ENCODE measurements at places on chromosomes 5 and 9.

DNA sequence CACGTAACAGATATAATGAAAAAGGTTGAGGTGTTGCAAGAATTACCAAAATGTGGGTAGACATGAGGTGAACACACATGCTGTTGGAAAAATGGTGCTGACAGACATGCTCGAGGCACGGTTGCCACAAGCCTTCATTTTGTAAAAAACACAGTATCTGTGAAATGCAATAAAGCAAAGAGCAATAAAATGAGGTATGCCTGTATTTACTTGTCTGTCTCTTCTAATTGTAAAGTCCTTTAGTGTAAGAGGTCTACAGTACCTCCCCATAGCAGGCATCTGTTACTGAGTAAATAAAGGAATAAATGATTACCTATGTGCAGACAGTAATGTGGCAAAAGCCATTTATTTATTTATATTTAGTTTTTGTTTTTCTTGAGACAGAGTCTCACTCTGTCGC lies 3.0 kb upstream of the CAST start:
- no peak for DNase-seq

- DNase-seq: no peak
Measured at GRCh38 chr9:4062966-4063365, 236.9 kb downstream of the GLIS3 start.

DNA sequence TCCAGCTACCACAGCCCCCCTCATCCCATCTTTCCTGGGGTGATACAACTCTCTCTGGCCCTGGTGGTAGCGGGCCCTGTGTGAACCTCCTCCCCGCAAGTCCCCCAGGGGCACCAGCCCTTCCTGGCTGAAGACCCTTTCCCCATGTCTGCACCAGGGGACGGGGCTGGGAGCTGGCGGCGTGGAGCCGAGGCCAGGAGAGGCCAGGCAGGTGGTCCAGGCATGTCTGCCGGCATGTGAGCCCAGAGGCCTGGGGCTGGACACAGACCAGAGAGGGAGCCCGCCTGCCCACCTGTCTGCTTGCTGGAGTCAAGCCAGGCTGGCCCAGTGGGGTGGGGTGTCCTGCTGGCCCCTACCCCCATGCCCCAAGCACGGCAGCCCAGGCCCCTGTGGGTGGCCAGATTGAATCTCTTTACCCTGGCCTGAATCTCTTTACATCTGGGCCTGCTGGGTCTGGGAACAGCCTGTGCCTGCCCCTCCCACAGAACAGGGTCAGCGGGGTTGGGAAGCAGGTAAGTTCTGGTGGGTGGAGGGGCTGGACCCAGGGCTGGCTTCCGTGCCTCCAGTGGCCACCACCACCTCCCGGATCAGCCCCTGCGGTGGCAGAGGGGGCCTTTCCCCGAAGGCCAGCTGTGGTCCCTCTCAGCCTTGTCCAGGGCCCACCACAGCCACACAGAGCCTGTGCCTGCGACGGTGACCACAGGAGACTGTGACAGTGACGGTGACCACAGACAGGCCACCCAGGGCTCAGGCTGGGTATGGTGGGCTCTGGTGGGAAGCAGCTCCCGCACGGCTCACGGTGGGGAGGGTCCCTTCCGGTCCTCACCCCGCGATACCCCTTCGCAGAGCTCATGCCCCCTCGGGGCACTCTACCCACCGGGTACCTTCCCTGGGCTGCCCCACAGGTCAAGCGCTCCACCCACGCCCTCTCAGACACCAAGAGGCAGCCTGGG lies 7.1 kb downstream of the LCN12 start:
- no peak for DNase-seq

GRCh38 chr5:33079548-33079947 lies 361.2 kb upstream of the TARS1 start:
- DNase-seq: no peak

GRCh38 chr5:76207120-76207519 lies 123.9 kb downstream of the SV2C start:
- DNase-seq: no peak

DNA sequence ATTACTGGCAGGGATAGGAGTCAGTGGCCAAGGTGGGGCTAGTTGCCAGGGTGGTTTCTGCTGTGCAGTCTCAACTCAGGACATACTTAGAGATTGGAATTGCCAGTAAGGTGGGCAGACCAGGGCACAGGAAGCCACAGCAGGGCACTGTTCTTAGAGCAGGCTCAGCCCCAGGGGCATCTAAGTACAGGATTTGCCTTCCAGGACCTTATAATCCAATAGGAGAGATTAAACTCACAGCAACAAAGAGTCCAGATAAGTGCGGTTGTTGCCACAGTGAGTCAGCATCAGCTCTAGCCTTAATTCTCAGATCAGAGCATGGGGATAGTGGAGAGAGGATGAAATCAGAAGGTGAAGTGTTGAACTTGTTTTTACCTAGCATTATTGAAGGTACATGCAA lies 265.8 kb upstream of the TRPC7 start:
- no peak for DNase-seq

GRCh38 chr5:158115468-158115867 lies 256.5 kb upstream of the CLINT1 start:
- DNase-seq: no peak

GRCh38 chr5:102077920-102078319 lies 218.2 kb downstream of the SLCO4C1 start:
- DNase-seq: no peak

DNA sequence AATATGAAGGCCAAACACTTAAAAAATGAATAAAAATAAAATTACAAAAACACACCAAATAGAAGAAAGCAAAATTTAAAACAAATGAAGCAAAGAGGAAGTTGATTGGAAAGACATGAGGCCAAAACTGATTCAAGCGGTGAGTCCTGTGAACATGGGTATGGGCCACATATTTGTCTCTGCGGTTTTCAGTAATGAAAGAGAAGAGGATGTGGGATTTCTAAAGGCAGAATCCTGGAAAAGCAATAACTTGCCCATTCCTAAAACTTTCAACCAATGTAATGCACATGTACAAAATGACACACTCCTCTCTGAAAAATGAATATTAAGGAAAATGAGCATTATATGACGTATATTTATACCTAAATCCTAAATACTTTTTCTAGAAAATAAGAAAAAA lies 263.7 kb downstream of the SEMA5A start:
- DNase-seq: no peak

DNA sequence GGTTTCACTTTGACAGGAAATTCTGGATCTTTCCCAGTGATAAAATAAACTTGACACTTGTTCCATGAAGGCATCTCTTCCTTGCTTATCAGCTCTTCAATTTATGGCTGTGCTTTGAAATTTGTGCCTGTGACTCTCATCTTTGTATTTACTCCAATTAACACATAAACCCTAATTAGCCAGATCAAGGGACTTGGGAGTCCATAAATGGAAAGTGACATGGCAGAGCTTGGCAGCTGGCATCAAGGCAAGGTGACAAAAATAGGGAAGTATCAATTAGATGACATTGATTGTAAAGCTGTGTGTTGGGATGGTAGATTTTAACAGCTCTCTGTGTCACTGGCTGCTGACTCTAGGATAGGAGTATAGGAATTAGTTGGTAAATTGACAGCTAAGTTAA lies 133.9 kb downstream of the PBX3 start:
- no peak for DNase-seq

GRCh38 chr5:156383510-156384265 lies 56.7 kb downstream of the SGCD start:
- no peak for DNase-seq

- DNase-seq: no peak
Measured at GRCh38 chr5:169300468-169301385, at the start of gene SLIT3. SLIT3 (minus strand) TSS chr5:169301139; CDS start chr5:169300709, 430 bp downstream.

DNA sequence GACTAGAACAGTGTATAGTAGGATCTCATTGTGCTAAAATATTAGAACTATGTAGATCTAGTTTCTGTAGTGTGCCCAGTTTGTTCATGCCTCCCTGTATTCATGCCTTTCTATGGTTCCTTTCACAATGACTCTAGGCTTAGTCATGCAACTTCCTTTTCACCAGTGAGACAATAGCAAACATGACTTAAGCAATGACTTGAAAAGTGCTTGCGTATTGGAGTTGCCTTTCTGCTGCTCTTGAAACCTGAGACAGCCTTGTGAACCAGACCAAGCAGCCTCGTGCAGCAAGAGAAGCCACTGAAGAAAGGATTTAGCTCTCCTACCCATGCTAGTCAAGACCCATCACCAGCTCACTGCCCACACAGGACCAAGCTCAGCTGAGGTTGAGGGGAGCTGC lies 294.5 kb upstream of the TAS2R1 start:
- no peak for DNase-seq

DNA sequence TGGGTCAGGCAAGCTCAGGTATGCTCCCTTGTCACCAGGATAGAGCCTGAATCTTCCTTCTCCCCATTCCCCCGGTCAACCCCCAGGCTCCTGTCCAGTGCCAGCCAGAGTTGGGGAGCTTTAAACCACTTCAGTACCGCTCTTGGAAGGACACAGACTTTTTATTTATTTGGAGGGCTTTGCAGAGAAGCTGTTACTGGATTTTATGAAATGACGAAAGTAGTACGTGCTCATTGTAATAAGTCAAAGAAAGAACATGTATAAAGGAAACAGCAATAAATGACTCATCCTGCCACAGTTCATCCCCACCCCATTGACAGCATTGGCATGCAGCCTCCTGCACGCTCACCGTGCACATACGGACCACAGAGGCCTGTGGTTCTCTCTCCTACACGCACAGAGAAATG lies 230.3 kb downstream of the AUH start:
- DNase-seq: no peak

GRCh38 chr5:159183247-159183646 lies 26.1 kb downstream of the RNF145 start:
- no peak for DNase-seq

GRCh38 chr9:10062629-10063395 lies 550.0 kb downstream of the PTPRD start:
- no peak for DNase-seq

- no peak for DNase-seq
Measured at GRCh38 chr9:5518937-5519319, 8.6 kb downstream of the PDCD1LG2 start.

- no peak for DNase-seq
Measured at GRCh38 chr9:35714123-35714522, 17.9 kb downstream of the TLN1 start.

- no peak for DNase-seq
Measured at GRCh38 chr9:84349671-84350070, 9.1 kb upstream of the SLC28A3 start.

DNA sequence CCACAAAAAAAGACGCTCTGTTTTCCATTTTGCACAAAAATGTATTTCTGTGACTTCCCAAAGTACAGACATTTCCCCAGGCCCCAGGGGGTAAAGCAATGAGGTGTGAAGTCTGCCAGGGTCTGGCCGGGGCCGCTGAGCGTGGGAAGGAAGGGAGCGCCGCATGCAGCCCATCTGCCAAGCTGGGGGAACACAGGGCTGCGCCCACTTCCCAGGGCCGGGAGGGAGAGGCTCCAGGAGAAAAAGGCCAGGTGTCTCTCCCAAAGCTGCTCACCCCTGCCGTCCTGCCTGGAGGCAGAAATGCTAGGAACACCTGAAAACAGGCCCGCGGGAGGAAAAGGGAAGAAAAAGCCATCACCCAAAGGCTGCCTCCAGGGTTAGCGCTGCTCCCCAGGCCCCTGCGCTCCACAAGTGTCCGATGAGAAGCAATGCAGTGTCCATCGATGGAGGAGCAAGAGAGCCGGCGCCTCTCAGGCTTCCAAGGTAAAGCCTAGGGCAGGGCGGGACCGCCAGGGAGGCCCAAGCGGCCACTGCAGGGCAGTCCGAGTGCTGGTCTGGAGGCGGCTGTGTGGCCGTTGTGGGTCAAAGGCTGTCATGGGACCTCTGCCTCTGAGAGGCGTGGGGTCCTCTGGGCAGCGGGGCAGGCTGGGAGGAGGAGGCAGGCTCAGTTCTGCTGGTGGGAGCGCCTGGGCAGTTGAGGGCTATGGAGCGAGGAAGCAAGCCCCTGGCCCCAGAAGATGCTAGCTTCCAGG lies 6.0 kb upstream of the ZDHHC12 start:
- DNase-seq: no peak

DNA sequence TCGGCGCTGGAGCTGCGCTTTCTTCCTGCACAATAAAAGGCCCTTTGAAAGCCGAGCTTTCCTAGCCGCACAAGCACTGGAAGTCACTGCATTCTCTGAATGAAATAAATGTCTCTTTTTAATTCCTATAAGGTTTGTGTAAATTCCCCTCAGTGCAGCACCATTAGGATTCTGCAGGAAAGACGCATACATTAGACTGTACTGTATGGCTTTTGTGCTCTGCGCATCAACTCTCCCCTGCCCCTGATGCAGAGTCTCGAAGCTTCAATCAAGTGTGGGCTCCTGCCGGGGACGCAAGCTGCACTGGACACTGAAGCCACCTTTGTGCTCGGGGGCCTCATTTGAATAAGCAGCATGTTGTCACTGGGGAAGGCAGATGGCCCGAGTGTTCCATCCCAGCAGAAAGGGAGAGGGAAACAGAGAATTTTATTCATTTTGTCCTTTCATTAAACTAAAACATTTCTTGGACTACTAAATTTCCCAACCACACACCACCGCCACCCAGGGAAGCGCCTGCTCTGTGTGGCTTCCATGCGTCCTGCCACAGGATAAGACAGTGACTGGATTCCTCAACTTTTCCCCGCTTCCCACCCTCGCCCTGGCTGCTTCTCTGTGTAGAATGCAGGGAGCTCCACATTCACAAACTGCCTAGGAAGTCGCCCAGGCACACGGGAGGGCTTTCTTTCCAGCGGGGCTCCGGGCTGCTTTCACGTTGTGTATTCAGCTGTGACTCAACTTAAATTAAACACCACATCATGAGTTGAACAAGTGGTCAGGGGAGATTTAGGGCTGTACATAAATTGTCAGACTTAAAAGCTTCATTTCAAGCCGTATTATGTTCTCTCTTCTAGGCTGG lies 635.4 kb downstream of the IRX1 start:
- DNase-seq: peak; percentile 91

DNA sequence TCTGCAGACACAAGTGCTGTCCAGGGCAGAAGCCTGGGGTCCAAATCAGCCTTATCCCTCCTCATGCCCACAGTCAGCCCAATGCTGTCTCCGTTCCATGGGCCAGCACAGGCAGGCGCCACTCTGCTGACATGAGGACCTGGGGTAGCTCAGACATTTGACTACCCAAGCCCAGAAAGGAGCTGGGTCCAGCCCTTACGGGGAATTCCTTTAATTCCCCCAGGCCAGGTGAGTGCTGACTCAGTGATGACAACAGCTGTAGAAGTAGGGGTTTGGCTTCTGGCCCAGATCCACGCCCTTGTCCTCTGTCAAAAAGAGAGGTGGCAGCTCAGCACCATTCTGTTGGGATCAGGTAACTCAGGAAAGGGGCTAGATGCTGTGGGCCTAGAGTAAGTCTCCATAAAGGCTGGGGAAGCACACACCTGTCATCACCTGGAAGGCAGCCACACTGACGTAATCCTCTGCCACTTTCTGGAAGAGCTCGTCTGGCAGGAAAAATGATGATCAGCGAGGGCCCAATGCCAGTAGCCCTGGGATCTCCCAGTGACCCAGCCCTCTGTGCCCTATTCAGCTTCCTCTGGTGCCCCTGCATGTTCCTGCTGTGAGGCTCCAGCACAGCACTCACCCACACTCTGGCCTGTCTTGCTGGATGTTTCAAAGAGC lies 1.9 kb downstream of the RAB24 start:
- DNase-seq: no peak

Measured in pons (tissue), 1 donor.